NCI-H187 (cell line): ENCODE measurements at places on chromosomes 2 and 18.

- no peak for DNase-seq
Observed at GRCh38 chr18:3148930-3149535, 70.7 kb downstream of the MYOM1 start.

DNA sequence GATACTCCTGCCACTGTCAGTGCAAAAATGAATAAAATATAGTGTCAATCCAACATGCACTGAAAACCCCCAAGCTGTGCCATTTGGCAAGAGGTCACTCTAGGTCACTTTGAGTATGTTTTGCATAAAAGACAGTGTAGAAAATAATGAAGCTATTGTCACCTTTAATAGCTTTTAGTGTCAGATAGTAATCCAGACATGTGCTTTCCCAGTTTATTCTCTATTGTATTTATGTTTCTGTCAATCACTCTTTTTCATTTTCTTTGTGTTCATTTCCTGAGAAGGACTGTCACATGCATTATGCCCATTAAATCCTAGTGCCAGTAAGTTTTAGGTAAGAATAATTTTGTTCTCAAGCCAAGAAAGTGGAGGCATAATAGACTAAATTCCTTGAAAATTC is 1073.9 kb upstream of the CDH2 start:
- no peak for DNase-seq

DNA sequence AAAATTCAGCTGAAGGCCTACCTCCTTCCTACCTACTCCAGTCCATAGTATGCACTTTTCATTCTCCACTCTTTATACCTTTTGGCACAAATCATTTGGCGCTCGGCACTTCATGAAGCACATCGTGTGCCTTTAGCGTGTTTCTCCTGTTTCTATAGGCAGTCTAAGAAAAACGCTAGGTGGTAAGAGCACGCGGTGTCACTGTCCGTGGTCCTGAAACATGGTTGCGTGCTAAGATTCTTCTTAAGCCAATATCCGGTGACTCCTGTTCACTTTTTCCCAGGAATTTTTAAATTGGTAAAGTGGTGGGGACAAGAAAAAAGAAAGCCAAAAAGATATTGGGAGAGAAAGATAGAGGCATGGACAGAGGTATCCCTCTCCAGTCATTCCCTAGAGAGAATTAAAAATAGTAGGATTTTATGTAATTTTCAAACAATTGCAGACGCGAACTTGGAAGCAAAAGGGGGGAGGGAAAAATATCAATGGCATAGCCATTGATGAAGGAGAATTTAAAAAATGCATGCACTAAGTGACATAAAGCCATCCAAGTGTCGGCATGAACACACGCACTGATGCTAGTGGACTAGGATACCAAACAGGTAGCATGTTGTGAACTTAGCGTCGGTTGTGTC is 1.4 kb upstream of the CTNNA2 start:
- DNase-seq: no peak

DNA sequence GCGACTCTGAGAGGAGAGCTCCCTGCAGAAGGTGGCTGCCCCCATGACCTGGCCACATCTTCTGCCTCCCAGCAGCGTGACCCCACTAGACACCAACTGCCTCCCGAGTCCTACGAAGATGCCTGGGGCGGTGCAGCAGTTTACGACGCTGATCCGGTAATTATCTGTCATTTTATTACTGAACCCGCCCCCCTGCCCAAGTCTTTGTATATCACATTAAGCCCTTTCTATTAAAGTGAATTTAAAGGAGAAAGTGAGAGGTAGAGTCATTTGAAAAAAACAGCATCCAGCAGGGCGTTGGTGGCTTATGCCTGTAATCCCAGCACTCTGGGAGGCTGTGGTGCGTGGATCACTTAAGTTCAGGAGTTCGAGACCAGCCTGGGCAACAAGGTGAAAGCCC is 33.4 kb downstream of the ABCG8 start:
- no peak for DNase-seq

- no peak for DNase-seq
Observed at GRCh38 chr2:111236025-111236424, 115.3 kb downstream of the BCL2L11 start.

GRCh38 chr2:70516596-70516995 is 37.0 kb downstream of the TGFA start:
- DNase-seq: no peak

- DNase-seq: no peak
Observed at GRCh38 chr18:41624460-41624859, 330.6 kb upstream of the PIK3C3 start.

GRCh38 chr2:51813247-51813646 is 781.3 kb upstream of the NRXN1 start:
- DNase-seq: no peak

- no peak for DNase-seq
Observed at GRCh38 chr2:74559912-74560311, 5.4 kb downstream of the DOK1 start.

GRCh38 chr2:235968616-235969324 is 199.4 kb downstream of the GBX2 start:
- DNase-seq: peak; percentile 78

DNA sequence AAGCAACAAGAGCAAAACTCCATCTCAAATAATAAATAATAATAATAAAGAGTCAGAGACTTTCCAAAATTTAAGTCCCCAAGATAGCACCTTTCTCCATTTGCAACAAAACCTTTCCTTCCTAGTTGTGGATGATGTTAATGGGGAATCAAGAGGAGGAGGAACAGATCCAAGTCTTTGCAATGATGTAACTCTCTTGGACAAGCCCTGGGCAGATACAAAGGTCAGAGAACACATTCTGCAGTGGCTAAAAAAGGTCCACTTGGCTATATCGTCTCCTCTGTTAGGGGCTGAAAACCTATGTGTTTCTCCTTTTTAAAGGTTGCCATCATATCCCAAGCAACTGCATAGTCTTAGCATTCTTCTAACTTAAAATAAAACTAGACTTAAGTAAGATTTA is 151.1 kb downstream of the TMEM163 start:
- DNase-seq: no peak

- no peak for DNase-seq
Observed at GRCh38 chr2:175436076-175436475, 254.6 kb upstream of the ATP5MC3 start.

- DNase-seq: no peak
Observed at GRCh38 chr2:98458207-98458606, 13.5 kb downstream of the INPP4A start.

GRCh38 chr18:48295586-48296311 is 113.4 kb downstream of the ZBTB7C start:
- no peak for DNase-seq

DNA sequence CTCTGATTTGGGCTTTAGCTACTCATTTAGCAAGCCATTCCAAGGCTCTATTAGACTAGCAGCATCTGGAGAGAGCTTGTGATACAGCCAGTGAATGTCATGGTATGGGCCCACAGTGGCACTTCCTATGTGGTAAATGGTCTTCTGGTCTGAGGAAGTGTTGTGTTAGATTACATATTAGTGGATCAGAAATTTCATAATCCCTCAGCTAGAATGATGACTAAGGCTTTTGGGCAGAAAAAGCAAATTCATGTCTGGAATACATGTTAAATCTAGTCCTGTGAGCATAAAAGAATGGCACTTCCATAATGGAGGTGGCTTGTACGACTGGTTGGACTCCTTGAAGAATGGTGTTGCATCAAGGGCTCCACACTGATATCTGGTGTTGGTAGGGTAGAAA is 436.8 kb upstream of the CWC22 start:
- no peak for DNase-seq

DNA sequence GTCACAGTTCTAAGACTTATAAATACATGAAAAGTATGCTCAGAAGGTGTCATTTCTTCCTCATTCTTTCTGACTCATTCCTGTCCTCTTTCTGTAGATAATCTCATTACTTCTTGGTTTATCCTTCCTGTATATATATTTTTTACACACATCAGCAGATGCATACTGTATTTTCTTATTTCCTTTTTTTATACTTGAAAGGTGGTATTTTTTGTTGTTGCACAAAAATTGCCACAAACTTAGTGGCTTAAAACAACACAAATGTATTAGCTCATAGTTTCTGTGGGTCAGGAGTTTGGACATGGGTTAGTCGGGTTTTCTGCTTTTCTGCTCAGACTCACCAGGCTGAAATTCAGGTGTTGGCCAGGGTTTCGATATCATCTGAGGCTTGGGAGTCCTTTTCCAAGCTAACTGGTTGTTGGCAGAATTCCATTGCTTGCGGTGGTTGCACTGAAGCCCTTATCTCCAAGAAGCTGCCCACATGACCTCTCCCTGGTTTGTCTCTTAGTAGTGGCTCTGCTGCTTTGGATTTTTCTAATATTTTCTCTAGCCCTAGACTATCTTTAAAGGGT is 162.6 kb downstream of the FMNL2 start:
- DNase-seq: no peak

DNA sequence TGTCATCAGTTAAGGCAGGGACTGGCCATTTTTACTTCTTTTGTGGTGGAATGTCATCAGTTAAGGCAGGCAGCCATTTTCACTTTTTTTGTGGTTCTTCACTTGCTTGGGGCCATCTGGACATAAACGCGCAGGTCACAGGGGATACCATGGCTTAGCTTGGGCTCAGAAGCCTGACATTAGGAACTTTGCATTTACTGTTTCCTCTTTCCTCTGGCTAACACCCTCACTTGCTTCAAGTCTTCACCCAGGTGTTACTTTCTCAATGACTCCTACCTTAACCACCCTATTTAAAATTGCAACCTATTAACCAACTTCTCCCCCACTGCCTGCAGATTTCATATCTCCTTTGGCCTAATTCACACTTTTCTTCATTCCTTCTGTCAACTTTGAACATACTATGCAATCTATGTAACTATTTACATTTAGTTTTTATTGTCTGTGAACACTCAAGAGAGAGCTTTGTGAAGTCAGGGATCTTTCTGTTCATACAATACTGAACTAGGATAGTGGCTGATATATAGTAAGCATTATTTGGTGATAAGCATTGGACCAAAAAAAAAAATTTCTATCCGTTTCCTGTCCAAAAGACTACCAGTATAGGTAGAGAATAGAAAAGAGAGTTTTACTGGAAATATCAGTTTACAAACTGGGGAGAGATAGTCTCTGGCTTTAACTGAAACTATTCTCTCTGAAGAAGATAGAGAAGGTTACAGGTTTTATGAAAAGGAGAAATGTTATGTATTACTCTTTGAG is 600.1 kb upstream of the ZNF804A start:
- DNase-seq: no peak

GRCh38 chr18:12074736-12075135 is 18.9 kb upstream of the ANKRD62 start:
- no peak for DNase-seq

GRCh38 chr2:230043461-230043860 is 25.3 kb downstream of the SLC16A14 start:
- no peak for DNase-seq

DNA sequence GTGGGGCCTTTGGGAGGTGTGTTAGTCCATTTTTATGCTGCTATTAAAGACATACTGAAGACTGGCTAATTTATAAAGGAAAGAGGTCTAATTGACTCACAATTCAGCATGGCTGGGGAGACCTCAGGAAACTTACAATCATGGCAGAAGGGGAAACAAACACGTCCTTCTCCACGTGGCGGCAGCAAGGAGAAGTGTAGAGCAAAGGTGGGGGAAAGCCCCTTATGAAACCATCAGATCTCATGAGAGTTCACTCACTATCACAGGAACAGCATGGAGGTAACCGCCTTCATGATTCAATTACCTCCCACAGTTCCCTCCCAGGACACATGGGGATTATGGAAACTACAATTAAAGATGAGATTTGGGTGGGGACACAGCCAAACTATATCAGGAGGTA is 187.1 kb upstream of the OSR1 start:
- DNase-seq: no peak

DNA sequence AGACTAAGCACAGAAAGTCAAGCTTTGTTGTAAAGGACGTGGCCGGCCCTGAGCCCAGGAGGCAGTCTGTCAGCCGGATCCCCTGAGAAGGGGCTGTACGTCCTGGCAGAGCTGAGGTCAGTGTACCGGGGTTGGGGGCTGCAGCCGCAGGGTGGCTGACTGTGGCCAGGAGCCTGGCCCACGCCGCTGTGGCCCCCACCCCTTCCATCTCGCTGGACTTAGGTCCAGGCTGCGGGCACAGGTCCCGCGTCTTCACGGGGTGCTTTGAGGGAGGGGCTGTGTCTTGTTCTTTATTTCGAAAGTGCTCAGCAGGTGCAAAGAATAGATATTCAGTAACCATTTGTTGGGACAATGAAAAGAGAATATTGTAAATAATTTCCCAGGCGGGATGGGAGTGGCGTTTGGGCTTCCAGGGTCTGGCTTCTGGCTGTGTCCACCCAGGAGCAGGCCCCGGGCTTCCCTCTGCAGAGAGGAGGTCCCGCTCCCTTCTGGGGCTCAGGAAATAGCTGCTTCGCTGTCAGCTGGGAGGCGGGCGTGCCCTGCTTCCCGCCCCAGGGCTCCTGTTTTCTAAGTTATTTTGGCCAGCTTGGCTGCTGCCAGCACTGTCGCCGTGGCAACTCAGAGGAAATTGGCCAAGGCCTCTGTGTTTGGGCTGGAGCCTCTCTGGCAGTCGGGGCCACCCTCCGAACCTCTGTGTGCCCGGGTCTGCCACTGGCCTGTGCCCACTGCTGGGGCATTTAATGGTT is 7.4 kb downstream of the NFATC1 start:
- no peak for DNase-seq

DNA sequence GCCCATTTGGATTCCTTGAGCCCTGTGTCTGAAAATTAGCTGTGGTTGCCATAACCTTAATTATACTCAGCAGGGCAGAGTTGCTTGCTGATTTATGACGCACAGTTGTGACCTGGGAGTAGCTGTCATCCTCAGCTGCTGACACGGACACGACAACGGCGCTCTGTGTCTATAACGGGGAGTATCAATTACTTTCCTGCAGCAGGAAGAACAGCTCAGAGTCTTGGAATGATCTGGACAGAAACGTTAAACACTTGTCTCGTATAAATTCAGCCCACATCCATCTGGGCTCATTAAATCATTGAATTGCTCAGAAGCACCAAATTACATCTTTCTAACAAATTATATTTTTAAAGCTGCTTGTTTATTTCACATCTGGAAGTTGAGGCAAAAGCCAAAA is 116.3 kb downstream of the SEPTIN10 start:
- DNase-seq: no peak

GRCh38 chr2:179255129-179255528 is 9.5 kb downstream of the SESTD1 start:
- DNase-seq: no peak

GRCh38 chr2:174171686-174172445 is 76.5 kb downstream of the OLA1 start:
- no peak for DNase-seq

DNA sequence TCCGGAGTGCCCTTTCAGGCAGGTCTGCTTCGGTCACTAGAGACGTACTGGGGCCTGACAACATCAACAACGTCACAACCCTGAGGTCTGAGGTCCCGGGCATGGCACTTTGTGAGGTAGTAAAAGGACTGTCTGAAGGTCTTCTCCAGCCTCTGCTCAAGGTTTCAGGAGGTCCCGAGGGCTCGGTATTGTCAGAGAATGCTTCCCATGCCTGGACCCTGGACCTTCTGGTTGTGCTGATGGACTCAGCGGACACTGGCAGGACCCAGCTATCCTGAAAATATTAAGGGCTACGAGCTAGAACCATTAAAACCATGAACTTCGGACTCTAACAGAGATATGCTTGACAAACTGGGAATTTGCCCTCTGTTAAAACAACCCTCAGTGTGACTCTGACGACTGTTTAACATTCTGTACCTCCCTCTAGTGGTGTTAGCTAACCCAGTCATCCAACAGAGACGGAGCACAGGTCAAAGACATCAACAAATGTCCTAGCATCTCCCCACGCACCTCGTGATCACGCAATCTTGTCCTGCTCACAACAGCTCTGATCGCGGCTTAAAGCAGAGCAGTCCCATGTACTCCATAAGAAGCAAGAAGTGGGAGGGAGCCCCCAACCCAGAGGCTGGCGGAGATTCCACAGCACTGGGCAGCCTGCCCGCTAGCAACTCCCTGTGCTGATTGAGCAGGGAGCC is 96.5 kb downstream of the CCDC93 start:
- DNase-seq: no peak

GRCh38 chr2:189574793-189575475 is 5.7 kb downstream of the SLC40A1 start:
- DNase-seq: no peak
